ENCODE measurements at places on chromosomes 1 and 21.

DNA sequence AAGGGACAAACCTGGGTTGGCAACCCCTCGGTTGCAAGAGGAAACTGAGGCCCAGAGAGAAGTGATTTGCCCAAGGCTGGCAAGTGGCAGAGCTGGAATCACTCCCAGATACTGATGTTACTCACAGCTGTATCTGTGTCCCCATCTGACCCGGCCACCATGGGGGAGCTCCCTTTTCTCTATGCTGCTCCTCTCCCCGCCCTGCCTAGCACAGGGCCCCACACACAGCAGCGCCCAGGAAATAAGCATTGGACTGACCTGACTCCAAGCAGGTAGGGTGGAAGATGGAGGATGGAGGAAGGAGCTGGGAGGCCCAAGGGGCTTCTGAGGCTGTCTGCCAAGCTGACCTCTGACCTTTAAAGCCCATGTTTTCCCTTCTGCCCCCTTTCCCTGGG is 3.0 kb upstream of the FBLIM1 start:
- no peak for DNase-seq

DNA sequence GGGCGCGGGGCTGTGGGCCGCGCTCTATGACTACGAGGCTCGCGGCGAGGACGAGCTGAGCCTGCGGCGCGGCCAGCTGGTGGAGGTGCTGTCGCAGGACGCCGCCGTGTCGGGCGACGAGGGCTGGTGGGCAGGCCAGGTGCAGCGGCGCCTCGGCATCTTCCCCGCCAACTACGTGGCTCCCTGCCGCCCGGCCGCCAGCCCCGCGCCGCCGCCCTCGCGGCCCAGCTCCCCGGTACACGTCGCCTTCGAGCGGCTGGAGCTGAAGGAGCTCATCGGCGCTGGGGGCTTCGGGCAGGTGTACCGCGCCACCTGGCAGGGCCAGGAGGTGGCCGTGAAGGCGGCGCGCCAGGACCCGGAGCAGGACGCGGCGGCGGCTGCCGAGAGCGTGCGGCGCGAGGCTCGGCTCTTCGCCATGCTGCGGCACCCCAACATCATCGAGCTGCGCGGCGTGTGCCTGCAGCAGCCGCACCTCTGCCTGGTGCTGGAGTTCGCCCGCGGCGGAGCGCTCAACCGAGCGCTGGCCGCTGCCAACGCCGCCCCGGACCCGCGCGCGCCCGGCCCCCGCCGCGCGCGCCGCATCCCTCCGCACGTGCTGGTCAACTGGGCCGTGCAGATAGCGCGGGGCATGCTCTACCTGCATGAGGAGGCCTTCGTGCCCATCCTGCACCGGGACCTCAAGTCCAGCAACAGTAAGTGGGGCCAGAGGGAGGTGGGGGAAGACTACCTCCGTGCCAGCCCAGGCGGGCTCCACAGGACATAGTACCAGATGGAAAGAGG is 808 bp downstream of the MAP3K21 start:
- peak; percentile 15 for DNase-seq

- no peak for DNase-seq
These were observed 161.5 kb downstream of the GRIK3 start for GRCh38 chr1:36872858-36873257.

DNA sequence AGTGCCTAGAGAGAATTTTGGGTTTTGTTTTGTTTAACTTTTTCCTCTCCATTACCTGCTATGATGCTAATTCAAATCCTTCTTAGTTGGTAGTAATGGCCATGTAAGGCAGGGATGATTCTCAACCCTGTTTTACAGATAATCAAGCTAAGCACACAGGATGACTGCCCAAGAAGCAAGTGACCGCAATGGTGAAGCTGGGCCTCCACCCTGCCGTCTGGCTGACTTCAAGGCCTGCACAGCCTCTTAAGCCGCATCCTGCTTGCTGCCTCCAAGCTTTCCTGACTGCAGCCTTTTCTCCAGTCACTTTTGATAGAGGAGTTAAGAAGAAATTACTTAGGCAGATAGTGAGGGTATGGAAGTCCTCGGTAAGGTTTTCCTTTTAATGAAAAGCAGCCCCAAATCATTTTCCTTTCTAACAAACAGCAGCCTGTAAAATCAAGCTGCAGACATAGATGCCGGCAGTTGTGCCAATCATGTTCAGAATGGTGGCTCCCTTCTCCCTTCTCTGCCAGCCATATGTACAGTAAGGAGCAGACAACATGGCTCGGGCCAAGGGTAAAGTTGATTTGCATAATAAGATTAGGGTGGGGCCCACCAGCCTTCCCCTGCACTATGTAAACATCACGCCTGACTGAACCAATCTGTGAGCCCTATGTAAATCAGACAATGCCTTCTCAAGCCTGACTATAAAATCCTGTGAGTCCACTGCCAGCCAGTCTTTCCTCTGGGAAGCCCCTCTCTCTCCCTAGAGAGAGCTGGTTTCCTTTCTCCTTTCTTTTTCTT is 8.8 kb upstream of the CTBS start:
- no peak for DNase-seq

- no peak for DNase-seq
These were observed 43.5 kb downstream of the LPAR3 start for GRCh38 chr1:84849357-84849975.

DNA sequence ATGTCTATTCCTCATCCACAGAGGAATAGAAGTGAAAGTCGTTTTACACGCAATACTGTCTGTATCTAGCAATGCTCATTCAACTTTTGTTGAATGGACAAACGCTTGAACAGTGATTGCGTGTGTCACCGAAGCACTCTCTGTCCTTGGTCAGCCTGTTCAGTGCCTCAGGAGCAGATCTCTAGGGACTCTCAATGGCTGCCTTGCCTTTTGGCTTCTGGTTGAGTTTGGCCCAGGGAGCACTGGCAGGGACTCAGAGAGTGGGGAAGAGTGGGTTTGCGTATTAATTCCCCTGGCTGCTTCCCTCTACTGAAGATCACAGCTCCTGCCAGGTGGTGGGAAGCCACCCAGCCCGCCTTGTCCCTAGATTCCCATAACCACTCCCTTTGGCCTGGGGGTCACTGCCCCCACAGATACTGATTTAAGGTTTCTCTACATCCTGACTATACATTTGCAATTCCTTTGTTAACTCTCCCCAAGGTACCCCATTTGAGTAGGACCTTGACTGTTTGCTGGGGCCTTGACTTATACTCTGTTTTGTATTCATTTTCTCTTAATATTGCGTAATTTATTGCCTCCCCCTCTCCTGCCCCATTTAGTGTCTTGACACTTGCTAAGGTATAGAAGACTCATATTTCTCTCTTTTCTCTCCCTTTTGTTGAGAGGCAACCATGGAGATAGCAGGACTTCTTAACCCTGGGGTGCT is 61.7 kb upstream of the USP24 start:
- DNase-seq: no peak

GRCh38 chr1:110570307-110570706 is 35.9 kb downstream of the KCNA2 start:
- DNase-seq: no peak
